Smooth muscle cell of the pulmonary artery (primary cell): ENCODE measurements at places on chromosomes 12 and 14. TPM values are rescaled to one million over a fixed set of nuclear protein-coding genes. Genes with fewer than 3 reads are reported as not detected.

SIRT4 gene
- 1.5 and 2.0 TPM in 2 replicates for total RNA-seq

TSHR gene
- total RNA-seq: under 0.01 TPM in 1 of 2 replicates, not detected in the other

NGB gene
- total RNA-seq: not detected in 2 replicates

MRPS35 gene
- 36.0 and 37.1 TPM in 2 replicates for total RNA-seq

KRT75 gene
- not detected in 2 replicates for total RNA-seq

ART4 gene
- total RNA-seq: 6.1 and 8.3 TPM in 2 replicates

SCNN1A gene
- total RNA-seq: 0.07 TPM in 1 of 2 replicates, not detected in the other

GDF3 gene
- total RNA-seq: not detected in 2 replicates

C12orf42 gene
- total RNA-seq: not detected in 2 replicates

TMPRSS12 gene
- not detected in 2 replicates for total RNA-seq

PAX9 gene
- total RNA-seq: 0.10 and 0.52 TPM in 2 replicates

FAM90A1 gene
- 0.13 TPM in 1 of 2 replicates, not detected in the other for total RNA-seq

KRT73 gene
- total RNA-seq: not detected in 2 replicates

RBMS2 gene
- total RNA-seq: 26.2 and 27.9 TPM in 2 replicates

OR6C3 gene
- total RNA-seq: not detected in 2 replicates

TRPV4 gene
- total RNA-seq: 1.3 and 1.4 TPM in 2 replicates

DEGS2 gene
- total RNA-seq: 0.07 and 0.26 TPM in 2 replicates

AMIGO2 gene
- total RNA-seq: 10.8 and 48.2 TPM in 2 replicates

LMO3 gene
- 0.17 and 0.39 TPM in 2 replicates for total RNA-seq

SERPINA4 gene
- total RNA-seq: not detected in 2 replicates

KLRC1 gene
- not detected in 2 replicates for total RNA-seq

ALKBH2 gene
- total RNA-seq: 12.6 and 13.8 TPM in 2 replicates

RNASE7 gene
- not detected in 2 replicates for total RNA-seq
